Stimulated activated CD8-positive, alpha-beta memory T cell treated with anti-CD3 and anti-CD28 coated beads, Interleukin-7, amount 100 ng/mL, for 24 hours (primary cell): ENCODE measurements at places on chromosomes 4 and X.

GRCh38 chr4:16663732-16664131 is 234.7 kb downstream of the LDB2 start:
- no peak for DNase-seq

- no peak for DNase-seq
These were observed 283.9 kb downstream of the IDS start for GRCh38 chrX:149221230-149221629.

DNA sequence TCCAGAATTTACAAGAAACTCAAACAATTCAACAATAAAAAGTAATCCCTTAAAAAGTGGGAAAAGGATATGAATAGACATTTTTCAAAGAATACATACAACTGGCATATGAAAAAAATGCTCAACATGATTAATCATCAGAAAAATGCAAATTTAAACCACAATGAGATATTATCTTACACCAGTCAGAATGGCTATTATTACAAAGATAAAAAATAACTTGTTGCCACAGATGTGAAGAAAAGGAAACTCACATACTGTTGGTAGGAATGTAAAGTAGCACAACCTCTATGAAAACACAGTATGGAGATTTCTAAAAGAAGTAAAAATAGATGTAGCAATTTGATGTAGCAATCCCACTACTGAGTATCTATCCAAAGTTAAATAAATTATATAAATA is 65.1 kb upstream of the DIAPH2 start:
- no peak for DNase-seq

- no peak for DNase-seq
These were observed 33.0 kb downstream of the TSPAN5 start for GRCh38 chr4:98625399-98625798.

GRCh38 chr4:53688186-53688790 is 97.0 kb upstream of the LNX1 start:
- no peak for DNase-seq

GRCh38 chrX:10612215-10612614 is 8.2 kb downstream of the MID1 start:
- DNase-seq, result no peak

GRCh38 chr4:79049840-79050540 is 110.8 kb upstream of the PAQR3 start:
- no peak for DNase-seq

DNA sequence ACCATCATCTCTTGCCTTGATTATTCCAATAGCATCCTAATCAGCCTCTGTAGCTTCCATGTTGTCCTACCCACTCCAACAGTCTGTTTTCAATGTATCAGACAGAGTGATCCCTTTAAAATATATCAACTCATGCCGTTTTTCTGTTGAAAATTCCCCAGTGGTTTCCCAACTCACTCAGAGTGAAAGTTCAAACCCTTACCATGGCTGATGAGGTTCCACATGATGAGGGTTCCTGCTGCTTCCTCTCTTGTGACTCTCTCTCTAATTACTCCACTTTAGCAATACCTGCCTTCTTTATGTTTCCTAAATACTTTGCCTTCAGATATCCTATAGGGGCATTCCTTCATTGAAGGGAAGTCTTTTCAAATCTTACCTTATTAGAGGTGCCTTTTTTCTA is 334.7 kb downstream of the PPP1R2C start:
- DNase-seq, result no peak

DNA sequence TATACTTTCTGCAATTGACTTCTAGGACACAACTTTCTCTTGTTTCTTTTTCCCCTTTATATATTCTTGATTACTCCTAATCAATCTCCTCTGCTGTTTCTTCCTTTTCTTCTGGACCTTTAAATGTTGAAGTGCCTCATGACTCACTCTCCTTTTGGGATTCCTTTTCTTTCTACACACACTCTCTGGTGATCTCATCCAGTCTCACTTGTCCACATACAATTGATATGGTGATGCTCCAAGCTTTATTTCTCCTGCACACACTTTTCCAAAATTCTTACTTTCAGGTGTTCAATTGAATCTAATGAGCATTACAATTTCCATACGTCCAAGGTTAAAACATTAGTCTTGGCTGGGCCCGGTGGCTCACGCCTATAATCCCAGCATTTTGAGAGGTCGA is 794.8 kb upstream of the EPHA5 start:
- DNase-seq, result no peak

DNA sequence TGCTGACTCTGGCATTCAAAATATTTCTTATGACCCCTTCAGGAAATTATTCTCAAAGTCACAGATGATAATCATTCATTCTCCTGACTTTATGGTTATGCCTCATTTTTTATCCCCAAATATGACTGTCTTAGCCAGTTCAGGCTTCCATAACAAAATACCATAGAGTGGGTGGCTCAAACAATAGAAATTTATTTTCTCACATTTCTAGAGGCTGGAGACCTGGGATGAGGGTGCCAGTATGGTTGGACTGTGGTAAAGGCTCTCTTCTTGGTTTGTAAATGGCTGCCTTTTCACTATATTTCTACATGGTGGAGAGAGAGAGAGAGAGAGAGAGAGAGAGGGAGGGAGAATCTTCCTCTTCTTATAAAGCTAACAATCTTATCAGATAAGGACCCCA is 20.5 kb downstream of the FRMD7 start:
- DNase-seq, result no peak

DNA sequence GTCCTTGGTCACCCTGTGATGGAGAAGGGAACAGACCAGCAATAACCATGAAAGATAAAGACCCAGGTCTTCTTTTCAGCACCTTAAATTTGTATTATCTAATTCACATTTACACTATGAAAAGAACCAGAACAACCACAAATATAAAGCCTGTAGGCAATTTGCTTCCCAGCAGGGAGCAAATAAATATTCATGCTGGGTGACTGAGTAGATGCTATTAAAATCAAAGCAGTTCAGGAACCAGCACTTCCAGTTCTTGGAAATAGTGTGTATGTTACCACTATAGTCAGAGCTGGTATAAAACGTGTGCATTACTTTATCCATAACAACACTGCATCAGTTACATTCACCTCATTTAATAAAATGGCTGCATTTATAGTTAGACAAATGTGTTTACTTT is 177.8 kb upstream of the ETNPPL start:
- DNase-seq, result no peak

- DNase-seq, result peak; percentile 43
These were observed at the start of gene PIN4 for GRCh38 chrX:72181178-72182125. Gene PIN4 (plus strand): TSS chrX:72181757. CDS start chrX:72181786, 29 bp downstream.

DNA sequence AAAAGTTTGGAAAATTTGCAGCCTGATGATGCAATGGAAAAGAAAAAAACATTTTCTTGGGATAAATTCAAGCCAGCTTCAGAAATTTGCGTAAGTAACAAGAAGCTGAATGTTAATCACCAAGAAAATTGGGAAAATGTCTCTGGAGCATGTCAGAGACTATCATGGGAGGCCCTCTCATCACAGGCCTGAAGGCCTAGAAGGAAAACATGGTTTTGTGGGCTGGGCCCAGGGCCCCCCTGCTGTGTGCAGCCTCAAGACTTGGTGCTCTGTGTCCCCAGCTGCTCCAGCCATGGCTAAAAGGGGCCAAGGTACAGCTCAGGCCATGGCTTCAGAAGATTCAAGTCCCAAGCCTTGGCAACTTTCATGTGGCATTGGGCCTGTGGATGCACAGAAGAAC is 1049.8 kb upstream of the GRIA3 start:
- DNase-seq, result no peak

DNA sequence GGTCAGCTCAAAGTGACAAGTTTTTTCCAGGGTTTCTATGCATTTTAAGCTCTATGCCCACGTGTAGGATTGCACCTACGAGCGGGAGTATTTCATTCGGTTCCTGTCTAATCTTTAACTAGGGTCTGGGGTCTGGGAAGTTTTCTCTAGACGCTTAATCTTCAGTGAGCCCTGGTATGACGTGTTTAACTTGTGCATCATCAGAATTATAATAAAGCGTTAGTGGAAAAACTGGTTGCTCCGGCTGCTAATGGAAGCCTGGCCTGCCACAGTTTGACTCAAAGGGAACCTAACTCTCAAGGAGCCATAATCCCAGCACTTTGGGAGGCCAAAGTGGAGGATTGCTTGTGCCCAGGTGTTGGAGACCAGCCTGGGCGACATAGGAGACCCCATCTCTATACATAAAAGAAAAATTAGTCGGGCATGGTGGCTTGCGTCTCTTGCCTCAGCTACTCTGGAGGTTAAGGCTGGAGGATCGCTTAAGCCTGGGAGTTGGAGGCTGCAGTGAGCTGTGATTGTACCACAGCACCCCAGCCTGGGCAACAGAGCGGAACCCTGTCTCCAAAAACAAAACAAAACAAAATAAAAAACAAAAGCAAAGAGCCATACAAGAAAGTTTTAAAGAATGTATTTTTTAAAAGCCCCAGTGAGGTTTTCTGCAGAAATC is 30.2 kb downstream of the ARSD start:
- no peak for DNase-seq

- DNase-seq, result no peak
These were observed 45.0 kb downstream of the ETDC start for GRCh38 chrX:135354288-135354687.

GRCh38 chrX:68261060-68261672 is 172.1 kb downstream of the OPHN1 start:
- DNase-seq, result no peak

DNA sequence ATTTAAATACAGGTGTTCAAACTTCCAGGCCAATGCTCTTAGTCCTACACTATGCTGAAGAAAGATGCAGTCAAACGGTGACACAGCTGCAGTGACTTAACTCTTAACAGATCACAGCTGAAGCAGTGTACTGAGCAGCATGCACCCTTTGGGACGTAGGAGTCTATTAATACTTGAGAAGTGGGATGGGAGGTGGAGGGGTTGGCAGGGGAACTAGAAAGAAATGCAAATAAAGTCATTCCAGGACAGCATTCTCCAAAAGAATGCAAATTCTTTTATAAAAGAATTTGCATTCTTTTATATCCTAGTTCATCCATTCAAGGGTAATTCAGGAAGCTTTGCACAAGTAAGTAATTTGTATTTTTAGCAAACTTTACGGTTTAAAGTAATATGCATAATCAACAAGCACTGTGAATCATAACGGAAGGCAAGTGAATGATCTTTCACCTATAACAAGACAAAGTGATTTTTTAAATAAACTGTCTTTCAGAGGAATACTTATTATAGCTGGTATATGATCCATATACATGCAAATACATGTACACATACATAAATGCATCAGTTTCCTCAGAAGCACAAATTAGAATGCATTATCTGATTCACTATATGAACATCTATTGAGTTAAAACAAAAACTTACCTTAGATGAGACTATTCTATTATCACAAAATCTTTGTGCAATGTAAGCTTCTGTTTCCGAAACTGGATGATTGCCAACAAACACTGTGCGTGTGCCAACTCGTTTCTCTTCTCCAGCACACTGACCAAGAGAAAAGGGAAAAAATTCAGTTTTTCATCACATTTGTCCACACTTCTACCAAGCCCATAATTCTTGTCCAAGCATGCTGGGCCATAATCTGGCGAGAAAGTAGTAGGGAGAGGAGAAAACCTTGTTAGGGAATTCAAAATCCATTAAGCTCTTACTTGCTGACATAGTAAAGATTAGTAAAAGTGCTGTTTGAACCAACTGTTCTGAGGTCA is 106.5 kb downstream of the ATP11C start:
- no peak for DNase-seq

DNA sequence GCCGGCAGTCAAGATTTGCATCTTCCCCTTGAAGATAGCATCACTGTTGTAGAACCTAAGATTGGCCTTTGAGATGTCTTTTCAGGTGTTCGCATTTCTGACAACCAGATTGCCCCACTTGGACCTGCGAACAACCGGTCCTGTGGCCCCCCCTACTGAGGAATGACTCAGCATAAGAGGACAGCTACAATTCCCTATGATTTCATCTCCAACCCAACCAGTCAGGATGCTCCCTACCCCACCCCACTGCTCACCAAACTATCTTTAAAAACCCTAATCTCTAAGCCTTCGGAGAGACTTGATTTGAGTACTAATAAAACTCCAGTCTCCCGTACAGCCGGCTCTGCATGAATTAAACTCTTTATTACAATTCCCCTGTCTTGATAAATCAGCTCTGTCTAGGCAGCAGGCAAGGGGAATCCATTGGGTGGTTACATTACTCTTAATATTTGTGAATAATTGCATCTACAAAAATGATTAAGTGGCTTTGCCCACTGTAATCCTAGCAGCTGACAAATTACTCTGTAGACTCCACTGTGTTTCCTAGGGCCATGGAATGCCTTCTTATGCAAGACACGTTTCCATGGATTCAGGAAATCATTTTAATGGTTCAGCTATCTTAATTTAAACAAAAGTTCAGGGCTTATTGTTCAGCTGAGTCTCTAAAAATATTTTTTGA is 95.4 kb downstream of the GPR143 start:
- DNase-seq, result no peak

- DNase-seq, result peak; percentile 5
These were observed 43.2 kb upstream of the RBM47 start for GRCh38 chr4:40672528-40673522.

DNA sequence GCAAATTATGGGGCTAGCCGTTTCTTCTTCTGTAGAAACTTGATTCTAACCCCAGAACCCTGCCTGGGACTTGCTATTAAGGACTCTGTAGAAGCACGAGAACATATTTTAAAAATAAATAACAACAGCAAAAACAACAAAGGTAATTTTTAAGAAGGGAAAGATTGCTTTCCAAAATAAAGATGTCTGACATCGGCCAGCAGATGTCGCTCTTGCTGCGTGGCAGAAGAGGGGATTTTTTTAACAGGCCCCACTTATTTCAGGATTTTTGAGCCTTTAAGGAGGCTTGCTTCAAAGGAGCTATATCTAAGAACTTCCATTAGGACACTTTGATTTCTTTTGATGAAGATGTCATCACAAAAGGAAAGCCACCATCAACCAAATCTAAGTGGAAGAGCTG is 62.8 kb upstream of the EGFL6 start:
- peak; percentile 7 for DNase-seq

- no peak for DNase-seq
These were observed 320.4 kb upstream of the SLC7A11 start for GRCh38 chr4:138562544-138562991.

DNA sequence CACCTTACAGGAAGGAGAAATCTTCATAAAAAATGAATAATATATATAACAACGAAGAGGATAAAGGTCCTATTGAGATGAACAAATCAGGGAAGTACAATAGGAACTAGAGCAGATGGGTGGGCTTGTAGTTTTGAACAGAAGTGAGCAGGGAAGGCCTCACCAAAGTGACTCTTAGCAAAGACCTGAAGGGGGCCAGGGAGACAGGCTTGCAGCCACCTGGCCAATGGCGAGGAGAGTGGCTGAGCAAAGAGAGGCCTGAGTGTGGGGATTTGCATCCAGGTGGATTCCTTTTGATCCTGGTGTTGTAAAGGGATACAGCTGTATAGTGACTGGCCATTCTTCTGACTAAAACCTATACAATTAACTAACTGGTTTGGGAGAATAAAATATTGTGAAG is 354.1 kb downstream of the CAMK2D start:
- DNase-seq, result no peak

GRCh38 chr4:40308528-40309122 is 26.5 kb upstream of the CHRNA9 start:
- DNase-seq, result no peak

DNA sequence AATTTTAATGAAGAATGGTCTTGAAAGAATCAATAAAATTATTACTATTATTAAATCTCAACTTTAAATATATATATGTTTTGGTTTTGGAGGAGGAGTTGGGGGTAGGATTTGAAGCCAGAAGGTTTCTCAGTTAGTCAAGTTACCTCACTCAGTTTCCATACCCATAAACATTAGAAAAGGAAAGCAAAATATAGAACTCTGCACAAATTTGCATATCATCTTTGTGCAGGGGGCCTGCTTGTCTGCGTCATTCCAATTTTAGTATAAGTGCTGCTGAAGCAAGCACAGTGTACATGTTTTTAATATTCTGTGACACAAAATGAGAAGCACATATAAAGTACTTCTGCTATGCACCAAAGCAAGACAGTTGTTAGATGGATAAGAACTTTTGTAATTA is 47.5 kb upstream of the SCRG1 start:
- DNase-seq, result no peak
